Left lobe of liver (tissue), 2 donors: ENCODE measurements at places on chromosomes 7 and 10. TPM values are rescaled to one million over a fixed set of nuclear protein-coding genes. Genes with fewer than 3 reads are reported as not detected.

Gene TRIL
- 0.18 TPM for total RNA-seq

DNA sequence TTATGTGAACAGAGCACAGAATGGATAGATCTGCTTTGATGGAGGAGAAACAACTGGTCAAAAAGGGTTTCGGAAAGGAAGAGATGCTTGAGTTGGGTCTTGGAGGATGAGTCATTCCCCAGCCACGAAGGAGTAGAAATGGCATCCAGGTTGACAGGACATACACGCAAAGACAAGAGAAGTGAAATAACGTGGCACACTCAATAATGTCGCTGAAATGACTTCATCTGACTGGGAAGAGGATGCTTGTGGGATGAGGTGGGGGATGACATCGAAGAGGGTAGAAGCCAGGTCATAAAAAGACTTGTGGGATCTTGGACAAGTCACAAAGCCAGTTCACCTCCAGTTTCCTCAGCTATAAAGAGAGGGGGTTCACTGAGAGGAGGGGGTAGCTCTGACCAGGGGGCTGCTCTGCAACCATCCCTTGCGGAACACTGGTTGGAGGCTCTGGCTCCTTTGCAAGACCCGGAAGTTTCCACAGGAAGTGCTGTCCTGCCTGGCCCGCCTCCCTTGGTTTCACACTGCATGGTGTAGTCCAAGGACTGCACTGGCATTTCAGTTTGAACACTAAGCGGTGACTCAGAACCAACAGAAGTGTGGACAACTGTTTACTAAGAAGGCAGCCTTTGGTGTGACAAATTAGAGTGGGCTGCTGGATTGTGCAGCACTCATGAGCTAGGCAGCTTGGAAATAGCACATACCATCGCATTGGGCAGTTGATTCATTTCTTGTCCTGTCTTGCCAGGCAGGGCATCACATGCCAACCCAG lies 189.9 kb upstream of the ADO start:
- DNase-seq: no peak

DNA sequence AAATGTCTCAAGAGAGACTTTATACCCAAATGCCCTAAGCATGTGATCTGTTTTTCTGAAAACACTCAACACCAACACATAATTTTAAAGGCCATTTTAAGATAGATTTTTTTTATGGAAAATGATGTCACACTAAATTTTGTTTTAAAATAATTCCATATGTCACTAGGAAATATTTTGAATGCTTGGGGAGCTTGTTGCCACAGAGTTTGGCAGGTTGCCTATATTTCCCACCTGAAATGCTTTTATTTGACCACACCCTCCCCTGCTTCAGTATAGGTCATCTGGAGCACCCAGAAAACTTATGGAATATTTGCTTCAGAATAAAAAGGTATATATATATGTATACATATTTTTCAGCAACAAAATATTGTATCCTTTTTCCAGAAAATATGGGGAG lies 180.0 kb upstream of the ANK3 start:
- no peak for DNase-seq

Gene CTTNBP2
- 1.9 TPM for total RNA-seq

Gene PPRC1
- 6.9 TPM for total RNA-seq

Gene GRM3
- not detected for total RNA-seq

GRCh38 chr7:94650147-94651051 lies 5.5 kb downstream of the SGCE start:
- DNase-seq: no peak

DNA sequence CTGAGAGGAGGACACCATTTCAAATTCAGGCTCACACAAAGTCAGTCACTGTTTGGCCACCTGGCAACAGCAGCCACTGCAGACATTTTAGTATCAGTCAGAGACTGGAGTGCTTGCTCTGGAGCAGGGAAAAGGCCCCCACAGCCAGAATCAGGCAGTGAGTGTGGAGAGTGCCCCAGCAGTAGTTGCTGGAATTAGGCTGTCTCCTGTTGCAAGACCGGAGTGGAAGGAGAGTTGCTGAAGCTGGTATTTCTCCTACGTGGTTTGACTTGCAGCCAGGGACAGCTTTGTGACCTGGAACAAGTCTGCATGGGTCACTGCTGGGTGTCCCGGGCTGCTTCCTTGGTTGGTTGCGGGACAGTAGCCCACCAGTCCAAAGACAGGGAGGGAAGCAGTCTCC lies 78.4 kb upstream of the TMEM168 start:
- no peak for DNase-seq

Gene ANKMY2
- 8.0 TPM for total RNA-seq

DNA sequence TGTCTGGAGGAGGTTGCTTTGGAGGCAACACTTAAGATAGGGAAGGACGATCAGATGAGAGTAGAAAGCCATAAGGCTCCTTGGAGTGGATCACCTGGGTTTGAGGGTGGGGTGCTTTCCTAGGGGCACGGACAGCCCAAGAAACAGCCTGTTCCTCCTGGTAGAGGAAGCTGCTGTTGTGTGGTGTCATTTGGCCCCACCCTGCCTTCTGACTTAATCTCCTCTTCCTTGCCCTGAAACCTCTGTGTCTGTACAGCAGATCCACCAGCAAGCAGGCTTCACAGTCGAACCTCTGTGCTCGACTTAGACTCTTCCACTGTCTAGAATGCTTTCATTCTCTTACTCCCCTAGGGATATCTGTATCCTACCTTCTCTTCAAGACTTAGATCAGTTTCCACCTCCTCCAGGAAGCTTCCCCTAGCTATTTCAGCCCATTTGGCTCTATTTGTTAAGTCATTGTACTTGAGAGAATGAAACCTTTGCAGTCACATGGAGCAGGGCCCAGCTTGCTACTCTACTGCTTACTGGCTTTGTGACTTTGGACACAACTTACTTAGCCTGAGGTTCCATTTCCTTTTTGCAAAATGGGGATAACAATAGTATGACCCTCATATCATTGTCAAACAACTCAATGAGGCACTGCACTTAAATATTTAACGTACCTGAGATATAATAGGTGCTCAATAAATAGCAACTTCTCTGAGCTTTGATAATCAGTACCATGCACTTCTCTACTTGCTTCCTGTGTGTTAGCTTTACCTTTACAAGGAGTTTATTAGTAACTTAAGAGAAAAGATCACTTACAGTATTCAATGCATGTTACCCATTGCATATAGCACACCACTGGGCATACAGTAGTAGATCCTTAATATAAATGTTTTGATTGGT lies 5.0 kb downstream of the MXI1 start:
- no peak for DNase-seq

Gene HKDC1
- total RNA-seq: 0.65 TPM

GRCh38 chr10:95531994-95532399 lies 29.2 kb downstream of the SORBS1 start:
- DNase-seq: no peak

Gene PHYHIPL
- 0.93 TPM for total RNA-seq

- DNase-seq: no peak
Observed at GRCh38 chr10:26000971-26001370, 66.9 kb downstream of the MYO3A start.

GRCh38 chr7:39017369-39017915 lies 39.7 kb downstream of the POU6F2 start:
- no peak for DNase-seq

DNA sequence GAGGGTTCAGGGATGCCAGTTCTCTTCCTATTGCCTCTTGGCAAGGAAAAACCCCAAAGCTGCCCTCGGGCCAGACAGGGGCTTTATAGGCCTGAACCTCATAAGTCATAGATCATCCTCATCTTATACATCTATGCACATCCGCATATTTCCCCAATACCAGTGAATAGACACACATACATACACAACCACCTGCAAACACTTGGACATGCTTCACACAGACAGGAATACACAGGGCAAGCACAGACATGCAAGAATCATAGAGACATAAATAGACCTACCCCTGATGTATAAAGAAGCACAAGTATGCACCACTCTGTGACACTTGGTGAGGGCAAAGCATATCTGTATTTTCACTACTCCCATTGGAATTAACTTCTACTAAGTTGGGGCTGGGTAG lies 30.7 kb downstream of the MBL2 start:
- DNase-seq: no peak

- DNase-seq: peak; percentile 44
Observed at GRCh38 chr7:927031-927671, 27.3 kb downstream of the ADAP1 start.

Gene NPC1L1
- 21.1 TPM for total RNA-seq

- no peak for DNase-seq
Observed at GRCh38 chr7:129167817-129168216, 20.6 kb upstream of the SMO start.

- peak; percentile 82 for DNase-seq
Observed at GRCh38 chr7:100130608-100131453, 4.1 kb downstream of the MBLAC1 start.

DNA sequence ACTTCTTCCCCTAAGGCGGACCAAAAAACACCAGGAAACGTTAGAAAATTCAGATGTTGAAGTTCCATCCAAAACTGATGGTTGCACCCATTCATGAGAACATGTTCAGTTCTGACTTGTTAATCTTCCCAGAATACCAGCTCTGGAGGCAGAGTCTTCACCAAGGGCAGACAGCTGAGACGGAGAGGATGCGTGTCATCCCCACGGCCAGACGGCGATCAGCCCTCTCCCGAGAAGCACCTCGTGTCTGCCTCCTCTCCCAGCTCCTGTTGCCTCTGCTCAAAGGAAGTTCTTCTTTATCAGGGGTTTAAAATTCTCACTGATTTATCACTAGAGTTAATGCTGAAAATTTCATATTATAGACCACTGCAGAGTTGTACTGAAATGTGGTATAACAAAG lies 269.7 kb downstream of the ZMYND11 start:
- DNase-seq: no peak

Gene UBE2D4
- 17.7 TPM for total RNA-seq

GRCh38 chr10:101558204-101558603 lies 29.9 kb downstream of the POLL start:
- DNase-seq: no peak

GRCh38 chr7:135757719-135758411 lies 9.3 kb upstream of the FAM180A start:
- peak; percentile 46 for DNase-seq

DNA sequence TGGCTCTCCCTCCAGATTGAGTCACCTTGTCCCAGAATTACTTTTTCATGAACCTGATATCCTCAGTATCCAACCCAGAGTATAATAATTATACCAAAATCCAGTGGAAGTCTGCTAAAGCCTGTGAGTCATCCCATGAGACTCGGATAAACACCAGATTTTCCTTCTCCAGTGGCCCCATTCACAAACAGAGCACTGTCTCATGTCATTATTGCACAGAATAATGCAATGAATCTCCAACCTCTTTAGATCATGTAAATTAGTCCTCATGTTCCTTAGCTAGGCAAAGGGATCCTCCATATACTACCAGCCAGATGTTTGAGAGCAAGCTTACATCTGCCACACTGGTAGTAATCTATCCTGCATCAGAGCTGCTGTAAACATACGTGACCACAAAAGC lies 89.0 kb downstream of the AMPH start:
- DNase-seq: no peak

- no peak for DNase-seq
Observed at GRCh38 chr7:34025600-34025999, 120.3 kb downstream of the BMPER start.
